ENCODE measurements at places on chromosomes 2 and 18.
A peak's percentile ranks its signal among the peaks of the same experiment; 100 is the strongest.

- DNase-seq = no peak
Observed at GRCh38 chr2:66495788-66496640, 61.1 kb downstream of the MEIS1 start.

- DNase-seq = no peak
Observed at GRCh38 chr2:239549711-239550255, 149.0 kb upstream of the HDAC4 start.

DNA sequence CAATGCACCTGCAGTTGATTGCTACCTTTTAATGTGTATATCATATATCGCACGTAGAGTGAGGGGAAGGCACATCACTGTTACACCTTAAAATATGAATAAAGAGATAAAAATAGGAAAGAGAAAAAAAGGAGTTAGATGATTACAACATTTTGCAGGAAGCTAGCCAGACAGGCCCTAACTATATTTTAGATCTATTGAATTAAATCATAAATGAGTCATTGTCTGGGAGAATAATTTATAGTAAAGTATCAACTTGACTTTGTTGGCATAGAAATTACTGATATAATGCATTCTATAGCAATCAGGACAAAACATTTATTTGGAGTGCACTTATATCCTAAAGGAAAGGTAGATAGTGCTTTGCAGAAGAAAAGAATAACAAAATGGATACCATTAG, 384.9 kb upstream of the NXPH2 start:
- DNase-seq = no peak

GRCh38 chr2:70084973-70085710, 2.1 kb upstream of the PCBP1 start:
- DNase-seq = peak; percentile 61

GRCh38 chr2:65710779-65711295, 278.4 kb upstream of the SPRED2 start:
- DNase-seq = no peak

DNA sequence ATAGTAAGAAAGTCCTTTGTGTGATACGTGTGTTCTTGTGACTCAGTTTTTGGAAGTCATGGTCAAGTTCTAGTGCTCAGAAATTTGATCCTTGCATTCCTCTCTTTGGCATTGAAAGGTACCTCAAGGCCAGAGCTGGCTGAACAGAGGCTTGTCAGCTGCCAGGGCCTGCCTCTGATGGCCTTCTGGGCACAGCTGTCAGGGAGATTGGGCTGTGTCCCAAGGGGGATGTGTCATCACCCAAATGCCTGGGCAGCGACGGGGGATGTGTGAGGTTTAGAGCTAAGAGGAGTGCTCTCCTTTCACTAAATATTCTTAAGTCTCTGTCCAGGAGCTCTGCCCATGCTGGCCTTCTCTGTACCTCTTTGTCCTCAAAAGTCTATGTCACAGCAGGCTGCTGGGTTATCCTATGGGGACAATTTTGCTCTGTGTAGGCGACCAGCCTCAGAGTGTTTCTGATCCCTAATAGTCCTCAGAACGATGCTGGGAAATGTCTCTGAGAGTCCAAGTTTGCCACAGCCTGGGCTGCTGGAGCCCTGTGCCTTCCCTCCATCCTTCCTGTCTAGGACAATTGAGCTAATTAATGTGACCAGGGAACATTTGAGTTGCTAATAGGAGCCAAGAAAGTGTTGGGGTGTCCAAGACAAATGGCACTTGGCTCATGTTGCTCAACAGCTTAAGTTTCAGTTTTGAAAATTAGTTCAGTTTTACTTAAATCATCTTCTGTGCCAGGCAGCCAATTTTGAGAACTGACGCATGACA, 115.4 kb upstream of the ZNF521 start:
- DNase-seq = no peak

DNA sequence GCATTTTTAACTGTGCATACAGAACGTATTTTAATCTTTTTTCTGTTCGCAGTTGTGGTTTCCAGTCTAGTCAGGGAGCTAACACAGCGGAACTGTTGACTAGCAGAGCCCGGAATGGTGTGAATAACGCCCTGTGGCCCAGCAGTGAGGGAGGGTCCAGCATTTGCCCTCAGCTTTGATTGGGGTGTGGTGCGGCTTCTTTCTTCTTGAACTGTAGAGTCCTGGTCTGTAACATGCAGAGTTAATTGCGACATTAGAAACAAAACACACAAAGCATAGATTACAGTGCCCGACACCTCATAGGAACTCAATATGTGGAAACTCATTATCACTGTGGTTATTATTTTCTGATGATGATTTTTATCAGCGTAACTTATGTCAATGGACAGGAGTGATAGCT, 253.6 kb downstream of the SOX11 start:
- no peak for DNase-seq

GRCh38 chr2:3712831-3713503, 9.6 kb downstream of the DCDC2C start:
- DNase-seq = no peak

DNA sequence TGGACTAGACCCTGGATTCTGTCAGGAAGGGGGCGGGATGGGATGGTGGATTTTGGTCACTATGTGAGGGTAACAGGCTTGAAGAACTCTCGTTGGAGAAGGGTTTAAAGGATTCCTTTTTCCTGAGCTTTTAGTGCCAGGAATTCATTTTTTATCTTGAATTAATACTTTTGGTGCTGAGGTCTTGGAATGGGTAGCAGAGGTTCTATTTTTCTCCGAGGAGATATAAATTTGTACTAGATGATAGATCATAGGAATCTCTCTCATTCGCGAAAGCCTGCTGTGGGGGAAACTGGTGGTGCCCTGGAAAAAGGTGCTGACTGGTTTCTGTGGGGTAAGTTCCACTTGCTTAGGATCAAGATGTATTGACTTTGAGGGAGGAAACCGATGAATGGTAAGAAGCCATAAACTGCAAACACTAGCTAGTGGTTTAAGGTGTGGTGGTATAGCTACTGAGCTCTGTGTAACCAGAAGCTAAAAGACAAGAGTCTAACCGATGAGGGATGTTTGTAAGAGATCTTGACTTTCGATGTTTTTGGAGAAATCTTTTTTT, 706 bp downstream of the AGPS start:
- no peak for DNase-seq
